ENCODE measurements at places on chromosomes 5 and 9.

- DNase-seq = no peak
Observed at GRCh38 chr9:137369911-137370764, 52.8 kb downstream of the EXD3 start.

DNA sequence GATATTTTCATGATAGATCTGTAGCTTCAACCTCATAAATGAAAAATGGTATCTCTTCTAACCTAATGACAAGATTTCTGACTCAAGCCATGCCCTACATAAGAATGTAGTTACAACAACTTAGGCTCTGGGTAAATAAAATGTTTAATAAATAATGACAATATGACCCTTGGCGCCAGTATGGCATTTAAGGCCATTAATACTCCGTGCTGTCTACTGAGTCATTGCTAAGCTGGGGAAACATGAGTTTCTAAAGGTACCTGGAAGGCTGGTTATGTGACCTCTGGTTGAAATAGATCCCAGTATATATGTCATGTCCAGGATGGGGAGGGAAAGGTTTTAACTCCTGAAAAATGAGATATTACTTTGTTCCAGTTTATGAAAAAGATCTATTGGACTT lies 58.0 kb upstream of the CEMIP2 start:
- DNase-seq = no peak

GRCh38 chr9:89743216-89743572 lies 138.4 kb downstream of the GADD45G start:
- DNase-seq = no peak

DNA sequence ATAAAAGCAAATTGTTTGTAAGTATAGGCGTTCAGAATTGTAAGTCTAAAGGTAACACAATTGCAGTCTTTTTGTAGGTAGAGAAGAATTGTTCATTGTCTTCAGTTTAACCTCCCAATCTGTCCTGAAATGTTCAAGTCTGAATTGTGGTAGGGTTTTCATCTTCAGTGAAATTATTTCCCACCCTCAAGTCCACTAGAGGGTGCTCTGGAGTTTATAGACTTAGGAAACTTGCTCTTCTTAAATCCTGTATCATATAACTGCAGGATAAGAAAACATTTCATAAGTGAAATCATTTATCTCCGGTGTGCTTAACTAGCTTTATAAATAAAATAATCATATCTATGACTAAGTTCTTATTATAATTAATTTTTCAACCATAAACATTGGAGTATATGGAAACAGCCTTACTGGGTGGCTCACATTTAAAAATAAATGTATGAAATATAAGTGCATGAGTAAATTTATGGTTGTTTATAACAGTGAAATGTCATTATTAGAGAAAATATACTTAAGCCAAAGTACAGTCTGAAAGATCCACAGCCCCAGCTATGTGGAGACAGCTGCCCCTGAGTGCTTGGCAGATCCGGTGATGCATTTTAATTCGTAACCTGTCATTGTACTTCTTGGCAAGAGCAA lies 182.4 kb upstream of the OTULINL start:
- DNase-seq = no peak

- no peak for DNase-seq
Observed at GRCh38 chr5:141944076-141944475, 13.9 kb downstream of the PCDH12 start.

DNA sequence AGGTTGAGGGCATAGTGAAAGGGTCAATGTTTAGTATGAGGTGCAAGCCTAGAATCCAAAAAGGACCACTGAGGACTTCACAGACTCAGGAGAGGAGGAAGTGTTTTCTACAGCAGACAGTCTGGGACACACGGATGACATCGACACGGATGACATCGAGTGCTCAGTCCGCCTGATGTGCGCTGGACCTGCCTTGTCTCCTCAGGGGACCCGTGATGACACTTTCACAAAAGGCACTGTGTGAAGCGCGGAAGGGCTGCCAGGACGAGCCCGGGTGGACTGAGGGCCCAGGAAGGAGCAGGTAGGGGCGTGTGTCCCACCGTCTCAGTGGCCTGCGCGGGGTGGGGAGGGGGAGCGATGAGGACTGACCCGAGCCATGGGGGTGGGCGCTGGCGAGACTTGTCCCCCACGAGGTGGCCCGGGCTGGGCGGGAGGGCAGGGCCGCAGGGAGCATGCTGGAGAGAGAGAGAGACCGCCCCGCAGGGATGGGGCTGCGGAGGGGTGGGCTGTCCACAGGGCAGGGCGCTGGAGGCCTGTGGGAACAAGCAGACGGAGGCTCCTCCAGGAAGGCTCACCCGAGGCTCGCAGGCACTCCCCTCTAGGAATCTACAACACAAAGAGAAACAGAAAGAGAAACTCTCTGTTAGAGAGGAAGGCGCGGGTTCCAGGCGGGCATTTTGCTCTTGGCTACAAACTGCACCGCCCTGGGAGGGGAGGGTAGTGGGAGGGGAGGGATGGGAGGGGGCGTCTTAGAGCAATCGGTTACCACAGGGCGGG lies 54.9 kb downstream of the USP20 start:
- DNase-seq = no peak

- no peak for DNase-seq
Observed at GRCh38 chr9:5389109-5389732, 48.5 kb downstream of the PLGRKT start.

GRCh38 chr9:128215491-128216409 lies 12.6 kb downstream of the DNM1 start:
- no peak for DNase-seq

GRCh38 chr5:122031836-122032235 lies 46.2 kb downstream of the LOX start:
- DNase-seq = no peak

GRCh38 chr5:1007221-1007680 lies 1.4 kb upstream of the NKD2 start:
- no peak for DNase-seq

DNA sequence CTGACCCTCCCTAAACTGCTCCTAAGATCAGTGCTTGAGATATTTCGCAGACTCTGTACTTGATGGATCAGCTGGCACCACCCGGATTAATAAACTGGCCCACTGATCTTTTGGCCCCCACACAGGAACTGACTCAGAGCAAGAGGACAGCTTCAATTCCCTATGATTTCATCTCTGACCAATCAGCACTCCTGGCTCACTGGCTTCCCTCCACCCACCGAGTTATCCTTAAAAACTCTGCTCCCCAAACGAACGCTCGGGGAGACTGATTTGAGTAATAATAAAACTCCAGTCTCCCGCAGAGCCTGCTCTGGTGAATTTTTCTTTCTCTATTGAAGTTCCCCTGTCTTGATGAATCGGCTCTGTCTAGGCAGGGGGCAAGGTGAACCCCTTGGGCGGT lies 36.5 kb upstream of the CD180 start:
- no peak for DNase-seq
